ENCODE measurements at places on chromosomes 3 and 15.

GRCh38 chr15:91469632-91470567 lies 369.8 kb downstream of the SV2B start:
- peak; percentile 45 for DNase-seq

GRCh38 chr3:26229801-26230200 lies 392.8 kb upstream of the LRRC3B start:
- DNase-seq: no peak

DNA sequence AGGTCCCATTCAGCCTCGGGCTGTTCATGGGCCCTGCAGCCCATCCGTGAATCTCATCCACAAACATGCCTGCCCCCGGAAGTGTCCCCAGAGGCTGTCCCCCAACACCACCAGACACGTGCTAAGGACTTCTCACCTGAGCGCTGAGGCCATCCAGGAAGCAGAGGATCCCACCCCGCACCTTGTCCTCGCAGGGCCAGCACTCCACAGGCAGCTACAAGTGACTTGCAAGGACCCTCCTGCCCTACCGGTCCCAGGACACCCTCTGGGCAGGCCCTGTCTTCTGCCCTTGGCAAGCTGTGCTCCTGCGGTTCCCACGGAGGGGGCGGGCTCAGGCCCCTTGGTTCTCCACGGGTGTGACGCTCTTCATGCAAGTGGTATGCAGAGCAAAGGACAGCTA lies 146.0 kb downstream of the NUP210 start:
- DNase-seq: no peak

- no peak for DNase-seq
These were observed 35.3 kb upstream of the B3GNT5 start for GRCh38 chr3:183217548-183218332.

DNA sequence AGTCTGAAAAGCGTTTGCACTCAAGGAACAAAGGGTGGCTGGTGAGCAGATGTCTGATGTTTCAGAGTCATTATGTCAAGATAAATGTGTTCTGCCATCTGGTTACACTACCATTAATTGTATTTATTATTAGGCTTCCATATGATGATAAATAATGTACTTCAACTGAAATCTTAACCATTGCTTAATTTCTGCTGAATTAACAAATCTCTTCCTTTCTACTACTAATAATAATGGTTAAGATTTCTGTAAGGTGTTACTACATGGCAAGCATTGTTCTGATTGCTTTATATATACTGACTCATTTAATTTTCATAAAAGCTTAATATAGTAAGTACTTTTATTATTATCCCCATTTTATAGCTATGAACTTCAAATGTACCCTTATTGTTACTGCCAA lies 68.4 kb upstream of the GALNT15 start:
- no peak for DNase-seq

DNA sequence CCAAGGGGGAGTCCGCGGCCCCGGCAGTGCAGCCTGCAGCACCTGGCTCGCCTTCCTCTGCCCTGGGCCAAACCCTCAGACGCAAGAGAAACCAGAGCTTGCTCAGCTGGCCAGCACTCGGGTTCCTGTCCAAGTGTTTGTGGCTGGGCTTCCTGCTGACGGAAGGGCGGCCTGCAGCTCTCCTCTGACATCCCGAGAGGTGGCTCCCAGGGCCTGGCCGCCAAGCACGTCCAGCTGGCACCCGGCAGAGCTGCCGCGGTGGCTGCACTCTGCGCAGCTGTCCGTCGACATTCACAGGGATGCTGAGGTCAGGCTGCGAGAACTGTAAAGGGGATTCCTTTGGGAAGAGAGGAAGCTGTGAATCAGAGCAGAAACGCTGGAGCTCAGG lies 85.6 kb downstream of the CPN2 start:
- no peak for DNase-seq

- DNase-seq: no peak
These were observed 427.5 kb upstream of the ALCAM start for GRCh38 chr3:104939196-104939595.

DNA sequence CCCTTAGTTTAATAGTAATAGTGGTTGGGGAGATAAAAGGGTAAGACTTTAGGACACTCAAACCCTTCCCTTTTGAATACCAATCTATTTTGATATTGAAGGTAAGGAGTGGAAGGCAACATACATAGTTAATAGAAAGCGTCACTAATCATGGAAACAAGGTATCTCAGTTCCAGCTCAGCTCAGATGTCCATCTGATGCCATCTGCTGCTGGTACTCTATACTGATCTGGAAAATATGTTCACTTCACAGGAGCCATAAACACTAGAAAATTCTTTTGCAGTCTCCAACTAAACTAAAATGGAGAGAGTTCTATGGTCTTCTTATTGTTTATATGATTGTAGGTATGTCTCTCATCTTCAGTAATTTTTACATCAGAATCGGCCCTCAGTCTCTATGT lies 1777.1 kb downstream of the OTOL1 start:
- no peak for DNase-seq

- DNase-seq: no peak
These were observed 14.7 kb downstream of the MESD start for GRCh38 chr15:80974914-80975313.

- no peak for DNase-seq
These were observed 66.4 kb downstream of the PRTG start for GRCh38 chr15:55676507-55676906.

DNA sequence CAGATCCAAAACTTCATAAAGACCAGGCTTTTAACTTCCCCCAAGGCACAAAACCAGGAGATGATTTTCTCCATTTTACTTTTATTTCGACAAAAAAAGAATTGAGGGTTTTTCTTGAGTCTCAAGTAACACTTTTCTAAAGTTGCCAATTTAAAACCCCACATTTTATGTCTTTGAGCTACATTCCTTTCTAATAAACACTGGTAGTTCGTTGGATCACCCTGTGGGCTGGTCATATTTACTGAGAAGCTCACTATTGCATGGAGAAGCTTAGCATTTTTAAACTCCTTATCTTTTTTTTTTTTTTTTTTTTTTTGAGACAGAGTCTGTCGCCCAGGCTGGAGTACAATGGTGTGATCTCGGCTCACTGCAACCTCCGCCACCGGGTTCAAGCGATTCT lies 255.1 kb upstream of the TPM1 start:
- DNase-seq: no peak

- no peak for DNase-seq
These were observed 974.4 kb upstream of the ALCAM start for GRCh38 chr3:104392327-104392726.

GRCh38 chr3:32493437-32494414 lies 8.9 kb downstream of the CMTM6 start:
- DNase-seq: peak; percentile 49

GRCh38 chr3:153354641-153355040 lies 192.6 kb downstream of the RAP2B start:
- no peak for DNase-seq

- DNase-seq: no peak
These were observed 951.4 kb downstream of the PLOD2 start for GRCh38 chr3:145209561-145209960.

- no peak for DNase-seq
These were observed 2.8 kb downstream of the GPD1L start for GRCh38 chr3:32109256-32109655.

- DNase-seq: no peak
These were observed 33.4 kb downstream of the HRH1 start for GRCh38 chr3:11187681-11188080.

DNA sequence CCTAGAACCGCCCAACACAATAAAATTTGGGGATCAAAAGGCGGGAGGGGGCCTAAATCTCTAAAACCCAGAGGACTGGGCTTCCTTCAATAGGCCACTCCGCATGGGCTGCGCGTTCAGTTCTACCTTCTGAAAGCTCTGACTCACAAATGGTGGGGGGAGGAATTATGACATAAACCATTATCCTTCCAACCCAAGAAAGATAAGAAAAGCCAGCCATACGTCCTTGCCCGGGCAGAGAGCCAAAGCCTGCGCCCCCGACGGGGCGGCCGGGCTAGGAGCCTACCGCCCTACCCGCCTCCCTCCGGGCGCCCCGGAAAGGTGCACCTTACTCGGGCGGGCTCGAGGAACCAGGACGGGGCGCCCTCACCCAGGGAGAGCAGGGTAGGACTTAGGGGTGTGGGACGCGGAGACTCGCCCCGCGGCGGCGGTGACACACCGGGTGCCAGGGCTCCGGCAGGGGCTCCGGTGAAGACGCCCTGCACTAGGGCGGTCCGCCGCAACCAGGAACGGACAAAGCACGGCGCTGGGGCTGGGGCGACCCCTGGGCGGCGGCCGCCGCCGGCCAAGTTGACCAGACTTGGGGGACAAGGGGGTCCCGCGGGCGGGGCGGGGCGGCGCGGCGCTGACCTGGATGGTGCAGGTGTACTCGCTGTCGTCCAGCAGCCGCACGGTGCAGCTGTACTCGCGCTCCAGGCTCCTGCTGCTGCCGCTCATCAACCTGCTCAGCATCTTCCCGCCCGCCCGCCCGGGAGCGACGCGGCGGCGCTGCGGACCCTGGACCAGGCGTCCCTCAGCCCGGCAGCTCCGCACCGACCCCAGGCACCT lies 534 bp downstream of the FRMD5 start:
- peak; percentile 37 for DNase-seq

DNA sequence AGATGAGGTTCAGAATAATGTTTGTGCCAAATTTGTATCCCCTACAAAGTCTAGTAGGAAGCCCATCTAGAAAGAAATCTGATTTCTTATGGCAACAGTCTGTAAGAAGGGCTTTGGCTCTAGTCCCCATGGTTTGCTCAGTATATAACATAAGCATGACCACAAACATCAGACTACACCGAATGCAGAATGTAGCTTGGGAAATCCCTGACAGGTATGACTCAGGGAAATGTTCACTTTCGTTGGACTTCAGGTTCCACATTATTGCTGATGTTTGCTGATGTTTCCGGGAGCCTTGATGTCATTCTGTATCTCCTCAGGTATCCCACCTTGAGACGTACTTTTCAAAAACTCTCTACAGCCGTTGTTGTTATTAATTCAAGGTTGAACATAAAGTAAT lies 304.4 kb upstream of the TGFBR2 start:
- no peak for DNase-seq

DNA sequence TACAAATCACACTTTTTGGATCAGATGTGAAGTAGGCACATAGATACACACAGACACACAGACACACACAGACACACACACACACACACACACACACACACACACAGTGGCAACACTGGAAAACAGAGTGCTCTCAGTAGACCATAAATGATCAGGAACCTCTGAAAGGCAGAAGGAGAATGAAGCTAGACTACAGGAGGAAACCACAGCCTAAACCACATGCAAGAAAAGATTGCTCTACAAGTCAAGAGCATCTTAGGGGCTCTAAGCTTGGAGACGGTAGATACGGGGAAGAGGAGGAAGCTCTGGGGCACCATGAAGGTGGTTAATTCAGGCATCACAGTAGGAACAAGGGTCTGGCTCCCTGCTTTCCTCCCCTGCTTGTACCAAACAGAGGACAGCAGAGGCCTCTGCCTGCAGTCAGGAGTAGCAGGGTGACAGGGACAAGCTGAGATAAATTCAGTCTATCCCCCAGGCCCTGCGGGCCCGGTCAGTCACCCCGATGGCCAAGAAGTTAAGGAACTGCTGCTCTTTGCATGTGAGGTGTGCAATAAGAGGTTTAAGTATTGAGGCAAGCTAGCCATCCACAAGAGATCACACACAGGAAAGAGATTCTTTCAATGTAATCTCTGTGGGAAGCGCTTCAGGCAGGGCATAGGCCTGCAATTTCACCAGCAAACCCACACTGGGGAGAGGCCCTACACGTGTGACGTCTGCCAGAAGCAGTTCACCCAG lies 23.5 kb upstream of the ARPIN start:
- DNase-seq: no peak

Measured in GM06990 (cell line).